ENCODE measurements at places on chromosomes 7 and 10.

GRCh38 chr10:34811126-34811967 lies 3.7 kb downstream of the PARD3 start:
- DNase-seq: no peak

DNA sequence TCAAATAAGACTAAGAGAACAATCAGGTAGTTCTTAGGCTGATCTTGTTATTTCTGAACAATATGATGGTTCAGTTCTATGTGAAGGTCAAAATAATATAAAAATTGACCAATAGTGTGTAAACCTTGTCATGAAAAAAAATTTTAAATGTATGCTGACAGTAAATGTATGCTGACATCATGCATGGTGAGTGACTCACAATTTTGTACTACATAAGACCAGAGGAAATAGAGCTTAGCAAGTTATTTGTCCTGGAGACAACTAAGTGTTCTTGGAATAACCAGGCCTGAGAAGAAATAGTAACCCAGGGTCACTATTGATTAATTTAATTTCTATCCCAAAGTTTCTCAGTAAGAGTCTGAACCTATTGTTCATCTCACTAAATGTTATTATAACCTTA lies 182.2 kb upstream of the PCDH15 start:
- DNase-seq: no peak

GRCh38 chr10:97499561-97500296 lies 1.0 kb downstream of the UBTD1 start:
- no peak for DNase-seq

- no peak for DNase-seq
Measured at GRCh38 chr7:139108266-139109187, 993 bp downstream of the ZC3HAV1 start.

DNA sequence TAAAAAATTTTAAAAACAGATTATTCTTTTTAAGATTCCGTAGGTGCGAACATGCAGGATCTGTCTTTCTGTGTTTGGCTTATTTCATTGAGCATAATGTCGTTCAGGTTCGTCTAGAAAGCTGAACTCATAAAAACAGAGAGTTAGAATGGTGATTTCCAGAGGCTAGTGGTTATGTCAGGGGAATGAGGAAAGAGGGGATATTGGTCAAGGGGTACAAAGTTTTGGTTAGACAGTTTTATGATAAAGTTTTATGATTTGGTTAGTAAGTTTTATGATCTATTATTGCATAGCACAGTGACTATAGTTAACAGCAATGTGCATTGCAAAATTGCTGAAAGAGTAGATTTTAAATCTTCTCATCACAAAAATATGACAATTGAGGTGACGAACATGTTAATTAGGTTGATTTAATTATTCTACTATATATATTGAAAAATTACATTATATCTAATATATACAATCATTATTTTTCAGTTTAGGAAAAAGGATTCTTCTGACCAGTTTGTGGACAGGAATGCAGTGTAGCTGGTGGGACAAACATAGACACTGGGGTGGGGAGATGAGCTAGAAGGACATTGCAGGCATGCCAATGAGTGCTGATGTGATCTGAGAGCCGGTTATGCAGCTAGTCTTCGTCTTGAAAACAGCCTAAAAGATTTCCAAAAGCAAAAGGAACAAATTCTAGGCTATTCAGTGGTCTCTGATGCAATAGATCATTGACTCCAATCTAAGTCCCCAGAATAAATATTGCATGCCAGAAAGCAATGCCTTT lies 31.3 kb upstream of the MALRD1 start:
- DNase-seq: no peak

DNA sequence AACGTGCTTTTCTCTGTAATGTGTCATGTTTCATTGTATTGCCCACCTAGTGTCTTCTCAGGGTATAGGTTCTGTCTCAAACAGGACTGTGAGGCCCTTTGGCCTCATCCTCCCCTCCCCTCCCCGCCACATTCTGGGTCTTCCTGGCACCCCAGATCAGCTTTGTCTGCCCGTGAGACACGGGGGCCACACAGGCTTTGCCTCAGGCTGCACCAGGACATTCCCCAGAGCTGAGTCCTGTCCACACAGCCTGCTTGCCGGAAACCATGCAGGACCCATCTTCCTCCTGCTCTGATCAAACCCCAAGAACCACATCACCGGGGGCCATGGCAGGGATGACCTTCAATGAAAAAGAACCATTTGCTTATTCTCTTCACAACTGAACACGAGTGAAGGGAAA lies 18.6 kb downstream of the MAT1A start:
- DNase-seq: no peak

GRCh38 chr7:50397320-50397970 lies 52.7 kb downstream of the FIGNL1 start:
- DNase-seq: no peak

All from memory B cell (primary cell).